ENCODE measurements at places on chromosomes 1 and 21.
A peak's percentile ranks its signal among the peaks of the same experiment; 100 is the strongest.

DNA sequence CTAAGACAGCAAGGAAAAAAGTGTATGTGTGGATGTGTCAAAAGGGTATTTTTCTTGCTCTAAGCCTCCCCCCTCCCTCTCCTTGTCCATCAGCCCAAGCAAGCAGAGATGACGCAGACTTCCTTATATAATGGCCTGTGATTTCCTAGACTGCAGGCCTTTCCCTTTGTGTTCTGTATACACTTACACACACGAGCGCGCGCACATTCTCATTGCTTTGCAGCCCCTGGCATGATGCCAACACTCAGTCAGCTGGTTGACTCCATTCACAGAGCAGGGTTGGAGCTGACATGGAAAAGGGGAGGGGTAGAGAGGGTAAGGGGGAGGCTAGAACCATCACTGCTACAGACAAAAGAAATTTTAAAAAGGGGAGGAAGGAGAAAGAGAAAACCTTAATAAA lies 41.8 kb downstream of the GATAD2B start:
- DNase-seq, result peak; percentile 18

- DNase-seq, result no peak
Measured at GRCh38 chr21:39048064-39048463, 135.2 kb downstream of the PSMG1 start.

- DNase-seq, result no peak
Measured at GRCh38 chr1:228697207-228698016, 37.9 kb upstream of the RHOU start.

DNA sequence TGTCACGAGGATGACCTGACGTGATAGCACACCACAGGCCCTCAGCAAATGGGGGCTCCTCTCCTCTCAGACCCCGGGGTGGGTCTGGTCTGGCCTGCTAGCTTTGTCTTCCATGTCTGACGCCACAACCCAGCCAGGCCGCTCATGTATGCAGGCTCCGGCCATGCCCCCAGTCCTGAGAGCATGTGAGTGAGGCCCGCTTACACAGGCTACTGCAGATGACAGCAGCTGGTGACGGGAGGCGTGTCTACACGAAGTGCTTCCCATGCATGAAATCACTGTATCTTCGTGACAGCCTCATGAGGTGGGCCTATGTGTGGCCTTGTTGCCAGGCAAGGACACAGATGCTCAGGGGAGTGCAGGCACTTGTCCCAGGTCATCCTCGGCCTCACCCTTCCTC lies 16.4 kb downstream of the WNT4 start:
- DNase-seq, result no peak

DNA sequence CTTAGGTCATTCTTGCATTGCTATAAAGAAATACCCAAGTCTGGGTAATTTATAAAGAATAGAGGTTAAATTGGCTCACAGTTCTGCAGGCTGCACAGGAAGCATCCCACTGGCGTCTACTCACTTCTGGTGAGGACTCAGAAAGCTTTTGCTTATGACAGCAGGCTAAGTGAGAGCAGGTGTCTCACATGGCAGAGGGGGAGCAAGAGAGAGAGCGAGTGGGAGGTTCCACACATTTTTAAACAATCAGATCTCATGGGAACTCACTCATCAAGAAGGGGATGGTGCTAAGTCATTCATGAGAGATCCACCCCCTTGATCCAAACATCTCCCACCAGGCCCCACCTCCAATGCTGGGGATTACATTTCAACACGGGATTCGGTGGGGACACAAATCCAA lies 13.6 kb upstream of the RGS4 start:
- no peak for DNase-seq

DNA sequence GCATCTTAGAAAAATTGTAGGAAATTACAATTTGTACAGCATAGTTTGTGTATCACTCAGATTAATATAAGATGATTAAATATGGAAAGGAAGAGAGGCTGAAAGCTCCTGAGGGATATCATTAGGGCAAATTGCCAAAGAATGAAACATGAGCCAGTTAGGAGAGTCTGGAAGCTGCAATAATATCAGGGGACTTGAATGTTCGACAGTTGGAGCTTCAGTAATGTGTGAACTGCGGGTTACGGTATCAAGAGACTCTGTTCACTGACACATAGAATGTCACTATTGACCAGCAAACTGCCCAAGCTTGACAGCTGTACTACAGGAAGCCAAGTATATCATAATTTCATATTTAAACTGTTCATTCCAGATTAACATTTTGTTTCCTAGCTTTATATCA lies 157.2 kb downstream of the DENND1B start:
- DNase-seq, result no peak

DNA sequence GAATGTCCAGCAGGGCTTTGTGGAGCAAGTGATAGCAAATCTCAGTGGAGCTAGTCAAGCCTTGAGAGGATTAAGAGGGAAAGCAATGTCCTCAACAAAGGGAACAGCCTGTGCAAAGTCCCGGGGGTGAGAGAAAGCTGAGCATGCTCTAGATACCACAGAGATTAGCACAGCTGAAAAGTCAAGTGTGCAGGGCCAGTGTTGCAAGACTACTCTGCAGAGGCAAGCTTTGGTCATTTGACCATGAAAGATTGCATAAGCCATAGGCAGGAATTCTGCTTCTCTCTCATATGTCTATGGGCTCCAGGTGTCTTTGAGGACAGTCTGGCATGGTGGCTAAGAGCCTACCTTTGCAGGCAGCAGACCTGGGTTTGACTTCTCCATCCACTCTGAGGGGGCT lies 181.0 kb upstream of the JUN start:
- no peak for DNase-seq

- no peak for DNase-seq
Measured at GRCh38 chr1:40302475-40302874, 14.6 kb downstream of the COL9A2 start.

DNA sequence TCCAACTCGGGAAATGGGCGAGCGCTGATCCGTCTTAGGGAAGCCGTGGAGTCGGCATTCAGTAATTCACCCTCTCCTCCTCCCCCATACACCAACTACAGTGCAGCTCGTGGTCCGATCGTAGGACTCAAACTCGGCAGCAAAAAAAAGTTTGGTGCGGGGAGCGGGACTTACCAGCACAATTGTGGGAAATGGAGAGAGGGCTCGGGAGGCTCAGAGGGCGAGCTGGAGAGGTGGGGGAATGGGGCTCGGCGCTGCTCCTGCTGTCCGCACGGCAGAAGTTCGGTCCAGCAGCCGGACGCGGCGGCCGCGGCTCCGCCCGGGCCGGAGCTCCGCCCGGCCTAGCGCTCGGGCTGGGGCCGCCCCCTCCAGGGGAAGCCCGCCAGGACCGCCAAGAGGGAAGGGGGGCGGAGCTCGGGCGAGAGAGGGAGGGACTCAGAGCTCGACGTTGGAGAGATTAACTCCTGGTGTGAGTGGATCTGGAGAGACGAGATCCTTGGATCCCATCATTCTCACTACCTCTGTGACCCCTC lies 676 bp upstream of the PIAS3 start:
- DNase-seq, result peak; percentile 81

DNA sequence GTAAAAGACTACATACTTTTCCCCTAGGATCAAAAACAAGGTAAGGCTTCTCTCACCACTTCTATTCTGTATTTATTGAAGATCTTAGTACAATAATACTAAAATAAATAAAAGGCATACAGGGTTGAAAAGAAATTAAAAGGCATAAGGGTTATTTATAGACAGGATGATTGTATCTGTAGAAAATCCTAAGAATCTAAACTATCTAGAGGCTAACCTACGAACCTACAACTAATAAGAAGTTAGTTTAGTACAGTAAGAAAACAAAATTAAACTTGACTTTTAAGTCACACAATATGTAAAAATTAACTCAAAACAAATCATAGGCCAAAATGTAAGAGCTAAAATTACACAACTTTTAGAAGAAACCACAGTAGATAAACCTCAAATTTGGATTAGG lies 50.4 kb upstream of the ADAM30 start:
- no peak for DNase-seq

DNA sequence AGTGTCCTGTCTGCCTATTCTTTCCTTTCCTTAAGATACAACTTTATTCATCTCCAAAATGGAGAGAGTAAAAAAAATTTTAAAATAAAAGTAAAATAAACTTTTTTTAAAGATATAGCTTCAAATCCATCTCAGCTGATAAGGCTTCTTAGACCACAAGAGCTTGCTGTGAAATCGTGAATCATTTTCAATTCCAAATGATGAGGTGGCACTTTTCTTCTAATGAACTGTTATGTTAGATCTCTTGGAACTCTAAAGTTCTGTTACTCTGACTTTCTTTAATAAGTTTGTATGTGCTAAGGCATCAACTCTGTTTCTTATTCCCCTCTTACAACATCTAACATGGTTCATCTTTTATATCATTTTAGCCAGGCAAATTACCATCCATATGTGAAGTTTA lies 4.5 kb downstream of the SH3GLB1 start:
- DNase-seq, result no peak

DNA sequence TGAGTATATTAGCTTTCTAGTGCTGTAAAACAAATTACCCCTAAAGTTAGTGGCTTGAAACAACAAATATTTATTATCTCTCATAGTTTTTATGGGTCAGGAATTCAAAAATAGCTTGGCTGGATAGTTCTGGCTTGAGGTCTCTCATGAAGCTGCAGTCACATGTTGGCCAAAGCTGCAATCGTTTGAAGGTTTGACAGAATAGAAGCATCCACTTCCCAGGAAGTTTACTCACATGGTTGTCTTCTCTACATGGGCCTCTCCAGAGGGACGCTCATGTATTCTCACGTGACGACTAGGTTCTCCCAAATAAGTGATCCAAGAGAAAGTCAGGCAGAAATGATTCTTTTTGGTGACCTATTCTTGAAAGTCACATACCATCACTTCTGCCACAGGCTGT lies 99.1 kb downstream of the NIBAN1 start:
- no peak for DNase-seq

DNA sequence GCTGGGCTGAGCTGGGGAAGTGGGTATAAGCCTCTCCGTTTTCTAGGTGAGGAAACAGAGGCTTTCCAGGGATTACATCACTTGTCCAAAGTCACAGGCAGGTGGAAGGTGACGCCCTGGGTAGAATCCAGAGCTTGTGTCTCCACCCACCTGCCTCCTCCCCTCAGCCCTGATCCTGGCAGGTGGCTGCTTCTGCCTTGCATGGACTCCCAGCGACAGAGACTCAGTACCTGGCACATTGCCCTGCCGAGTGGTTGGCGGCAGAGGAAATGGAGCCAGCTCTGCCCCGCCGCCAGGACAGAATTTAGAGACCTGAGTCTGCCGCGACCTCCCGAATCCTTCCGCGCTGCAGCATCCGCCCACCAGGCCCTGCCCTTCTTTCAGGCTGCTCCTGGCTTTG lies 2.1 kb downstream of the PLA2G2E start:
- DNase-seq, result no peak

DNA sequence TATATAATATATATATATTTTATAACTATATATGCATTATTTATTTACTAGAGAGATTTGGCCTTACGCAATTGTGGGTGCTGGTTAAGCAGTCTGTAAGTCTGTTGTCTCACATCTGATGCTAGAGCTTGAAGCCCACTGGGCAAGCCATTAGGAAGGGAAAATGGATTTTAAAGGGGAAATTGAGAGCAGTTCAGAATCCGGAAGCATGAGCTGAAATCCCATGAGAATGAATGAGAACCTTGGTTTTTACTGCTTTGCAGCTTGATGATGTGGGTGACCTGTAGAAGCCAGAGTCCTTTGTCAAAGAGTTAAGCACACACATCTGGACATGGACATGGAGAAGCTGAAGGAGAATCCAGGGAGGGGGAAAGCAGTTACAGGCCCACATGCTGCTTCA lies 220.8 kb upstream of the DAB1 start:
- DNase-seq, result no peak

DNA sequence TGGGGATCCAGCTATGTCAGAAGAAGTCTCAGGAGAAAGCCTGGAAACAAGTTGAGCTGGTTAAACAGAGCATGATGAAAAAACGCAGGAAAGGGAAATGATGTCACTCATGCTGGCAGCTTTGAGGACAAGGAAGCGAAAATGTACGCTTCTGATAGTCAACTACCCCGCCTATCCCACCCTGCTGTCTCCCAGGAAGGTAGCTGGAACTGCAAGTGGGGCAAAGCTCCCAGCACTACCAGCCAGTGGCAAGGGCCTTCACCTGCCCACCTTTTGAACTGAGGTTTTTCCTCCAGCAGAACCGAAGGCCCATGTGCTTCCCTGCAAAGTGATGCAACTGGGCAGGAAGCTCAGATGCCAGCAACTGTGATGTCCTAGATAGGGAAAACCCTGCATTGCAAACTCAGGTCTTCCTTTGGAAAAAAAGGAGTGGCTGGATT lies 6.3 kb upstream of the IL20 start:
- DNase-seq, result no peak

- DNase-seq, result no peak
Measured at GRCh38 chr1:201696217-201696761, 132.7 kb upstream of the IPO9 start.

DNA sequence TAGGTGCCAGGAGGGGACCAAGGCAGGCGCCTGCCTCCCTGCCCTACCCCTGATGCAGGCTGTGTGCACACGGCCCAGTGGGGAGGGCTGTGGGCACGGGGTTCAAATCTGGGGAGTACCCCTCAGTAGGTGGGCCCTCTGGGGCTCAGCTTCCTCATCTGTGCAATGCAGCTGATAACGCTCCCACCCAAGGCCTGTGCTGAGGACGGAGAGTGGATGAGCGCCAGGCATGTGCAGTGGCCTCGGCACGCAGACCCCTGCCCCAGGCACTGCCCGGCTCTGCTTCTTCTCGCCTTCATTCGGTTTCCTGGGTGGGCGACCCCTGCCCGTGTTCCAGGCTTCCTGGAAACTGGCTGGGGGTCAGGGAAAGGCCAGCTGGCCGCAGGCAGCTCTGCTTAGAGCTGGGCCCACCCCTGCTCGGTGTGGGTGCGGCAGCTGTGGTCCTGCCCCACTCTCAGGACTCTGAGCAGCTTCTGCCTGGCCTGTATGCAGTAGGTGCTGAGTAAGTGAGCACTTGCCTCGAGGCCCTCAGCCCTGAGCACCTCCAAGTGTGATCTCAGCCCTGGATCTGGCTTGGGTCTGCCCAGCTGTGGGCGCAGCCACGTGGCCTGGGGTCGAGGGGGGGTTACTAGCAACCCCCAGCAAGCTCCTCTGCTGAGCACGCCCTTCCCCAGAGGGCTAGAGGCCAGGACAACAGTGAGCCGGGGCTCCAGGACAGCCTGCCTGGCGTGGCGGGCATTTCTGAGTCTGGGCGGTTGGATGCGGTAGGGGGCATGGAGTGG lies 11.9 kb upstream of the TNFRSF14 start:
- DNase-seq, result no peak

- DNase-seq, result no peak
Measured at GRCh38 chr1:37776946-37777516, 12.1 kb upstream of the EPHA10 start.

GRCh38 chr21:32127081-32127480 lies 151.8 kb downstream of the MIS18A start:
- no peak for DNase-seq

DNA sequence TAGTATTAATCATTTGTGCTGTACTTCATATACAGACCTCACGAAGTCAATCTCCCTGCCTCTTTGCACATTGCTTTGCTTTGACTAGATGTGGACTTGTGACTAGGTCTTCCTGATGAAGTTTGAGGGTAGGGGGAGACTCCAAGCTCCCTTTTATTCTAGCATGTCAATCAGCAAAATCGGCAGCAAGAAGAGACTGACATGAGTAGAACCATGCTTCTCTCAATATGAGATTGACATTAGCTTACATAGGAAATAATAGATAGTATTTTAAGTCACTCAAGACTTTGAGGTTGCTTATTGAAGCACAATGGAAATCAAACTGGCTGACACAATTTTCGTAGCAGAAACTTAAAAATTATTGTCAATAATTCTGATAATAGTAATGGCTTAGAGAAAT lies 866.4 kb upstream of the ADAMTS5 start:
- no peak for DNase-seq

GRCh38 chr1:46190539-46190938 lies 7.7 kb downstream of the POMGNT1 start:
- no peak for DNase-seq

- no peak for DNase-seq
Measured at GRCh38 chr21:17834639-17835354, 15.6 kb upstream of the C21orf91 start.
